SW 1271 (cell line): ENCODE measurements at places on chromosomes 6 and 20.

GRCh38 chr6:148405894-148406293, 63.3 kb downstream of the SASH1 start:
- no peak for DNase-seq

GRCh38 chr6:71333697-71334096, 45.1 kb downstream of the OGFRL1 start:
- peak; percentile 18 for DNase-seq

DNA sequence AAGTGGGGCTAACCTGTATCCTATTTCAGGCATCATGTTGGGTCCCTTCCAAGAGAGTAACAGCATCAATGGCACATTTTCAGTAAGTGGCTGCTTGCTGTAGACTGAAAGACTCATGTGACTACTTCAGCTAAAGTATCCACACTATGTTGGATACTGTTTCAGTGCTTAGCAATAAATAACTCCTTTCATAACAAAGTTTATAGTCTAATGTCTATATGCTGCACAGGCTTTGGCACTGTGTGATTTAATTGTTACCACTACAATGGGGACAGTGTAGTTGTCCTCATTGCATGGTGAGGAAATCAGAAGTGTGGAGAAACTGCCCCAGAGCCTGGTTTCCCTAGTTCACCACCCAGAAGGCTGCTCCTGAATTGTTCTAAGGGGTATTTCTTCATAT, 318.0 kb upstream of the PTCHD4 start:
- no peak for DNase-seq

GRCh38 chr20:13461849-13462458, 176.8 kb downstream of the TASP1 start:
- DNase-seq, result no peak

DNA sequence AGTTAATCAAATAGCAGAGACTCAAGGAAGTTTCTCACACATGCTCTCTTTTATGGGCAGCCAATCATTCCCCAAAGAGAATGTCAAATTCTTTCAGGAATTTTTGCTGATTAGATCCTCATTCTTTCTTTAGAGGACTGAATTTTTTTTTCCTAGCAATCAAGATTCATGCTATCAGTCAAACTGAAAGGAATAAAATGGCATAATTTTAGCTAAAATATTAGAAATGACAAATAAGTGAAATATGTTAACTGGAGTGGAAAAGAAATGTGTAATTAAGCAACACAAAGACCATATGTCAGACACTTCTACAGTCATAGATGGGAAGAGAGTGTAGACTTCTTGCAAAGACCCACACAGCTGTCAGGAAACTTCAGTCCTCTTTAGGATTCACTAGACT, 242.3 kb upstream of the RNF217 start:
- DNase-seq, result no peak

DNA sequence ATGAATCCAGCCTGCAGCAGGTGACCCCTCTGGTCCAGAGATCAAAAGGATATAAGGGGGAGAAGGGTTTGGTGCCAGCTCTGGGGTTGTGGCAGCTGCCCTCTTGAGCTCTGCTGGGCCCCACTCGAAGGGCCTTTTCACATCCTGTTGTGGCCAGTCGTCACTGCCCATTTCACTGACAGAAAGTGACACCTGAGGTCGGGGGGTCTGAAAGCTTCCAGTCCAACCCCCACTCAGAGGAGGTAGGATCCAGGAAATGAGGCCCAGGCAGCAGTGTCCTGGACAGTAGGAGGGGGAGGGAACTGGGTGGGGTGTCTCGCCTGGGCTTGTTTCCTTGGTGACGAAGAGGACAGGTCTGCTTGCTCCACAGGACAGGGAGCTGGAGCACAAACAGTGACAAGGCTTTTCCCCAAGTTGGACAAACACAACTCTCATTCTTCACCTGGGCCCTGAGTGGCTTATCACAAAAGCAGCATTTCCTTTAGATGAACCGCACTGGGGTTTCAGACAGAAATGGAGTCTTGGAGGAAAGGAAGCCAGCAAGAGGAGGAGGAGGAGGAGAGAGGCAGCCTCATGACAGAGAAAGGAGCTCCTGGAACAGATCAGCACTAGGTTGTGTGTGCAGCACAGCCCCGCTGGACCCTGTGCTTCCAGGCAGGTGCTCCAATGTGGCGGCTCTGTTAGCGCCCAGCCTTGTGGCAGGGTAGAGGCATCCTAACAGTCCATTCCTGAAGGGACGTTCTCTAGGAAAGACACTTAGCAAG, 11.0 kb downstream of the FRS3 start:
- DNase-seq, result no peak

- DNase-seq, result no peak
Observed at GRCh38 chr20:7935027-7935551, 5.2 kb downstream of the HAO1 start.

- no peak for DNase-seq
Observed at GRCh38 chr20:13337090-13337784, 116.2 kb downstream of the ISM1 start.

- DNase-seq, result no peak
Observed at GRCh38 chr20:63163171-63163570, 52.8 kb downstream of the YTHDF1 start.

GRCh38 chr6:31070711-31071197, 41.6 kb downstream of the C6orf15 start:
- DNase-seq, result peak; percentile 29

GRCh38 chr6:83758533-83758932, 49.6 kb upstream of the SNAP91 start:
- DNase-seq, result no peak

GRCh38 chr6:37960139-37960935, 140.8 kb downstream of the ZFAND3 start:
- DNase-seq, result no peak

- no peak for DNase-seq
Observed at GRCh38 chr20:22700367-22700766, 116.0 kb upstream of the FOXA2 start.

DNA sequence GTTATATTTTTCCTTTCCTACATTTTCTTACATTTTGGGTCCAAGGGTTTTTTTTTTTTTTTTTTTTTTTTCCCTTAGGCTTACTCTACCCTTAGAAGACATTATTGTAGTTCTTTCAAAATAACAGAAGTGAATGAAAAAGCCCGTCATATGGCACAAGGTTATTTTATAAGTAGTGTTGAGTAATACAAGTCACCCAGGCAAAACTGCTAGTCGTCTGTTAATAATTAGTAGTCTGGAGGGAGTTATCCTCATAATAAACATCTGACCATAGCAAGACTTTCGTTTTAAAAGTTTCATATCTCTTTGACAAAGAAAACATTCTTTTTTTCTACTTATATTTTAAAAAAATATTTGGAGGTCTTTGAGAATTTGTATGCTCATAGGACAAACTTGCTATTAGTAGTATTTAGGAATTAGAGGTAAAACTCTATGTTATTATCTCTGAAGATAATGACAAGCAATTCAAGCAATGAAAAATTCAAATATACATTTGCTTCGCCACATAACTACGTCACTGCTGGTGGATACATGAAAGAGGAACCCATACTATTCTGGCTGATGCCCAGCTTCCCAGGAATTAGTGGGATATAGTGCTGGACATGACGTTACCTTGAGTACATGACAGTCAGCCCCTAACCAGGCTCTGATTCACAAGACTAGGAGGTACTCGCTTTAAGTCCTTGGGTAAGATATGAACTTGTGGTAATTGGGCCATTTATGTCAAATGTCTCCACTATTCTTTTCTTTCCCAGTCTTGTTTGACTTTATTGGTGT, 532.8 kb downstream of the GRIK2 start:
- no peak for DNase-seq

- no peak for DNase-seq
Observed at GRCh38 chr6:44571510-44571909, 184.0 kb downstream of the CDC5L start.

DNA sequence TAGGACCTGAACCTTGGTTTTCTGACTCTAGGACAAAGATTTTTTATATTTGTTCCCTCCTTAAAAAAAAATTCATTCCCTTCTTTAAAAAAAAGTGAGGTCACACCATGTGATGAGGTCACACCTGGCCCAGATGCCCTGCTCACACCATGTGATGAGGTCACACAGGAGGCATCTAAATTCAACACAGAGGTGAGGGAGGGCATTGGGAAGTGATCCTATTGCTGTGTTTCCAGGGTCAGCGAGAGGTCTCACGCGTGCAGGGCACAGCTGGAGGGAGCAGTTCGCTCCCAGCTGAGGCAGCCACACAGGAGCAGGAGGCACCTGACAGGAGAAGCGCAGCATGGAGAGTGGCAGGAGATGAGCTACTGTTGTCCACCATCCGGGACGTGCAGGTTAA, 92.5 kb downstream of the SLC22A23 start:
- no peak for DNase-seq

GRCh38 chr6:12009180-12009685, 2.9 kb upstream of the HIVEP1 start:
- no peak for DNase-seq

DNA sequence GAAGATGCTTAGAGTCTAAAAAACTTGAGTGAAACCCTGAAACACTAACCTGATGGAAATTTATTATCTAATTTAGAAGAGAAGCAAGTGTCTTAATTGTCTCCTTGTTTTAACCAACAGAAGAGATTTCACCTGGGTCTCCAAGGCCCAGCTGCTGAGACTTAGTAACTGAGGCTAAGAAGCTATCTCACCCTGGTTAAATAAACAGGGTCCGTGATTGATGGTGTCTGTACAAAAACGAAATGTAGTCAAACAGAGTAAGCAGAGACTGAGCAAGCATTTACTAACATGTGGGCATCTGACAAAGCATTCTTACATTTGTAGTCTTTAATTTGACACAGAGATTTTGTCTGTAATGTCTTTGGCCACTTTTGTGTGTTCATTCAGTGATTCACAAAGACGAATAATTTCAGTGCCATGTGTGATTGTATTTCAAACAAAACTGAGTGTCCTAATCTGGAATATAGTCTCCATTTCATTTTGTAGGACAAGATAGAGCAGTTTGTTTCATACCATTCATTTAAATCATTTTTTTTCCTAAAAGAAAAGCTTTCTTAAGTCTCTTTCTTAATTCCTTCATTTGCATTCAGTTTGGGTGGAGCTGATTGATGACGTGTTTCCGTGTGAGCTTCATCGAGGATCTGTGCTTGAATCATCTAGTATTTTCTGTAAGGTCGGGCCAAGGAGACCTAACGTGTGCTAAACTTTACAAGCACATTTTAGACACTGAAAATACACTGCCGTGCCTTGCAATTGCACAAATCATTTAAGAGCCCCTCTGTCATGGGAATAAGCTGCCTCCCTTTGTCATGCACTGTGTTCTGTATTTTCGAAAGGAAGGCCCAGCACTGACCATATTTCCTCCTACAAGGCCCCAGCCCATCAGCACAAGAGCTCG, 170.6 kb upstream of the QKI start:
- no peak for DNase-seq

DNA sequence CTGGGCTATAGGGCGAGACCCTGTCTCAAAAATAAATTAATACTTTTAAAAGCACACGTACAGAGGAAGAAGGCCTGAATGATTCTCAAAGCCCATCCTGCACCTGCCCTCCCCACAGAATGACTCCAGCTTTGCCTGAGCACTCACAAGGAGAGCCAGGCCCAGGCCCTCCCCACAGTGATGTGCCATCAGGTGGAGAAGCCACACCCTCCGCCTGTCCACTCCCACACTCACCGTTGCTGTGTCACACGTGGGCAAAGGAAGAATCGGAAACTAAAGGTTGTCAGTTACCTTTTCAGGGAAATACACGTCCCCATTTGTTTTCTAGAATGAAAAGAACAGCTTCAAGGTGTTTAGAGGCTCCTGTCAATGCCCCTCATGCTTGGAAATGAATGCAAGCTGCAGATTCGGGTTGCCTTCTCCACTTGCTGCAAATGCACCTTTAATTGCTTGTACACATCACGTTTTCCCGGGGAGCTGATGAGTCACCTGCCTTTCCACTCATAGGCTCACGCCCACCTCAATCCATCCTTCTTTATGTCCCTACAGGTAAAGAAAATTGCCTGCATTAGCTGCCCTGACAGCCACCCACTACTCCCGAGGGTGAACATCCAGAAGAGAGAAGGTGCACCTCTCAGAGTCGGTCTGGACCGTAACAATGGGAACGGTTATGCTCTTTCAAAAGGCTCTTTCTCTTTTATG, 45.5 kb upstream of the AFDN start:
- DNase-seq, result no peak

- peak; percentile 29 for DNase-seq
Observed at GRCh38 chr20:19735446-19735845, 22.6 kb upstream of the RIN2 start.

- no peak for DNase-seq
Observed at GRCh38 chr6:148617530-148617929, 129.3 kb upstream of the UST start.

DNA sequence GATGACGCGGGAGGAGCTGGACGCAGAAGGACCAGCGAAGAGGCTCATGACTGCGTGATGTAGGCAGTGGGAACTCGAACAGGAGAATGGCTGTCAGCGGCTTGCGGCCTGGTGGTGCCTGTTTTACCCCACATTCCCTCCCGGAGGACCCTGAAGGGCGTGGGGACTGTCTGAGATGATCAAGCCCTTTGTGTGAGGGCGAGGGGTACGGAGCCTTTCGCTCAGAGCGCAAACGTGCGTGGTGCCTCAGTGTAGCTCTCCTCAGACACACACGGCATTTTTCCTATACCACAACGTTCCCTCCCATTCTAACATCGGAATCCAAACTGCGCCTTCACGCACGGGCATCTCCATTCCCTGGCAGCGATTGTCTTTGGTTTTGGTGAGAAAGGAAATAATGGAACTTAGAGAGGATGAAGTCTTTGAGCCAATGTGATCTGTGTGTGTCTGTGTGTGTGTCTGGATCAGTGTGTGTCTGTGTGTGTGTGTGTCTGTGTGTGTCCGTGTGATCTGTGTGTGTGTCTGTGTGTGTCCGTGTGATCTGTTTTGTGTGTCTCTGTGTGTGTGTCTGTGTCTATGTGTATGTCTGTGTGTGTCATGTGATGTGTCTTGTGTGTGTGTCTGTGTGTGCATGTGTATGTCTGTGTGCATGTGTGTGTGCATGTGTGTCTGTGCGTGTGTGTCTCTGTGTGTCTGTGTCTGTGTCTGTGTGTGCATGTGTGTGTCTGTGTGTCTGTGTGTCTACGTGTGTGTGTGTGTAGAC, 5.3 kb downstream of the PTK6 start:
- DNase-seq, result no peak

- no peak for DNase-seq
Observed at GRCh38 chr6:13504611-13505344, 17.4 kb upstream of the GFOD1 start.

DNA sequence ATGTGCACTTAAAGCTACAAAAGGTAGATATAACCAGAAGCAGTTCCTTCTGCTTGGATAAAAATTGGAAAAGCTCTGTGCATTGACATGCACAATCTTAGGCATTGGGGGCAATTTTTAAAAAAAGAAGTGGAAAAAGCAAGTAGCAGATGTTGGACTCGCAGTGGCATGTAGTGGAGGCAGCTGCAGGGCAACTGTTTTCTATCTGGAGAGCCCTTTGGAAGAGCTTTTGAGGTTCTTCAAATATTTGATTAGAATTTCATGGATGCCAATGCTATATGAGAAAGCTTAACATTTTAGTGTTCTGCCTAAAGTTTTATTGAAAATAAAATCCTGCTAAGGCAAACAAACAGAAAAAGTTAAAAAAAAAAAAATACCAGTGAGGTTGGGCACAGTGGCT, 388.3 kb upstream of the RNF217 start:
- DNase-seq, result no peak

DNA sequence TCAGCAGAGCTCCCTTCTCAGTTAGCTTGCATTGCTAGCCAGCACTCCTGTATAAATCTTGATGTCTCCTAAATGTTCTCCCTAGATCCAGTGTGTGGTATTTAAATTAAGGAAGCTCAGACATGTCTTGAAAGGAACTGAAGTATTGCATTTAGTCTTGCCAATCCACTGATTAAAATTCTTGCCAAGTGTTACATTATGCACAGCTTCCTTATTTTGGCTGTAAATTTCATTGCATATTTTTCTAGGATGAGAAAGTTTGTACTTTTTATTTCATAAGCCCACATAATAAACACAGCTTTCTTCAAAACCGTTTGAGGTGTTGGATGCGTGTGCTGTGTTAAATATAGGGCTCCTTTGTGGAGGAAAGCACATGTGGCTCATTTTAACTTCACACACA, 329.8 kb upstream of the FLRT3 start:
- DNase-seq, result no peak
